Vagina (tissue), 2 donors: ENCODE measurements at places on chromosomes 13 and 19.

DNA sequence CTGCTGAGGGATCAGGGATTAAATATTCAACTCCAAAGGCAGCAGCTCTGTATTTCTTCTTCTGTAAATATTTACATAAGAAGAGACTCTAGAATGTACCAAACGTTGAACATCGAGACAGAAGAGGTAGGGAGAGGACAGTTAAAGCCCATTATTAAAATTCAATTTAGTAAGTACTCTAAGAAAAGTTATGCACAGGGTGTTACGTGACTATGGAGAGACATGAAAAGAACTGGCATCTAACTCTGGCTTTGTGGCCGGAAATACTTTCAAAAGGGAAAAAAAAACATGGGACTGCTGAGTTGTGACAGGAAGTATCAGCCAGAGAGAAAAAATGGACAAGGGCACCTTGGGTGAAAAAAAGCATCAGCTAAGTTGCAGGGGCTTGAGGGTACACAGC, 36.7 kb downstream of the LNX2 start:
- DNase-seq: no peak

DNA sequence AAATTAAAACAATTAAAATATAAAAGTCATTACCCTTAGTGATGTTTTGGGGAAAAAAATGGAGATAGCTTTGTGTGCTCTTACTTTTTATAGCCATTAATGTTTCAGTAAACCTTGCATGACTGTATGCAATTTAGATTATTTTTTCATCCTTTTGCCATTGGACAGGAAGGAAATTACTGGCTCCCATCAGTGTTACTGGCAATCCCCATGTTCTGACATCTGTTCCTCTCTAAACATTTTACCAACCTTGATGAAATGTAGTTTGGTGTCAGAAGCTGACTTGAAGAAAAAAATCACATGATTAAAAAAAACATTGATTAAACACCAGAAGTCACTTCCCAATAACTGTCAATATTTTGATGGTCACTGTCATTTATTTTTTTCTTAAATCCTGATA, 52.3 kb upstream of the ZNF536 start:
- DNase-seq: no peak

- DNase-seq: no peak
Measured at GRCh38 chr13:79090552-79091124, 315.4 kb downstream of the RBM26 start.

DNA sequence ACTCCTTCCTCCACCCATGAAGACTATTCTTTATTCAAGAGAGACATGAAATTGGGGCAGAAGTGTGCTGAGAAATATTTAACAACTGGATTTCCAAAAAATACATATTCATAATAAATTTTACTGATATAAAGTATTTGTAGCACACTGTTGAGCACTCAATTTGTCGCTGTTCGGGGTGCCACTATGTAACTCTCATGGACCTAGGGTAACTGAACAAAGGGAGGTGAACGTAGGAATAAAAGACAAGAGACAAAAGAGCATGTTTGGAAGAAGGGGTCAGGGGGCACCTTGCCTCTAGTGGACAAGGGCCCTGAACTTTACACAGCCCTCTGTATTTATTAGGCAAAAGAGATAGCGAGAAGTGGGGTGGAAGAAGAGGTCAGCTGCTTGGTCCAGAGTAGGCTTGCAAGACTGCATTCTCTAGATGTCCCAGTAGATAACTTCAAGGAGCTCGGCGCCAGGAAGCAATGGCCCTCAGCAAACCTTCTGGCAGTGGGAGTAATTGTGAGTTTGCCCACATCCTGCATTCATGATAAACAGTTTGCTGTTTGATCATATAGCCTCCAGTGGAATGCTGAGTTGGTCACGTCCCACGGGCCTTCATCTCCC, 4.5 kb upstream of the ZNF175 start:
- DNase-seq: no peak

GRCh38 chr19:7421941-7422744, 66.7 kb downstream of the PEX11G start:
- DNase-seq: no peak

DNA sequence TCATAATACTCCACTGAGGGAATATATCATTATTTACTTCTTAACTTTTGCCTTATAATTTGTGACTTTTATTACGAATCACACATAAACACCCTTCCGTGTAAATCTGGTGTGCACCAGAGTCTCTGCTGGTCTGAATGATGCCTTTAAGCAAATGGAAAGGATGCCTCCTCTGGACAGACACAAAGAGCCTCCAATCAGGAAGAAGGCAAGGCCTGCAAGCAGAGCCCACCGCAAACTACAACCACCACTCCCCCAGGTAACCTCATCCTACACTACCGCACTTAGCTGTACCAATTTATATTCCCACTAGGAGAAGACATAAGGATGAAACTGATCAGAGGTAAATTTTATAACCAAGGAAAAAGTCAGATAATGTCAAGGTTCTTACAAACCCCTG, 137.6 kb downstream of the KLF12 start:
- no peak for DNase-seq

- DNase-seq: no peak
Measured at GRCh38 chr13:106078191-106078590, 457.3 kb downstream of the EFNB2 start.

DNA sequence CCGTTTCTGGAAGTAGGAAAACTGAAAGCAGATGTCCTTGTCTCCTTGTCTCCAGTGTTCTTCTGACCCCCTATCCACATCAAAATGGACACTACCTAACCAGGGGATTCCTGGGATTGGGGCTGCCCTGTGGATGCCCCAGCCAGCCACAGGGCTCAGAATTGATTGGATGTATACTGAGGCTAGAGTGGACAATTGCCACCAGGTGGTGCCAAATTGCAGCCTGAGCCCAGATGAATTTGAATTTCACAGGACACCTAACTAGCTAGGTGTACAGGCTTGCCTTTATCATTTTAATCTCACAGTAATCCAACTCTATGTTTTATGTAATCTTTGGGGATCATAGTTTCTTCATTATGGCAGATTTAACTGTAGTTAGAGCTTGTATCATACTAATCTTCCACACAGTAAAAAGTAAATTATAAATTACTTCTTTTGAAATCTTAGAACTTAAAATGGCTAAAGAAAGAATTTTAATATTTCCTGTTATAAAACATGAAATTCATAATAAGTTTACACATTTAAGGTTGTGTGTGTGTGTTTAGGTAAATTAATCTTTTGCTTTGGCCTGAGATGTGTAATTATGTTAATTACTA, 58.0 kb downstream of the PIBF1 start:
- DNase-seq: no peak

- no peak for DNase-seq
Measured at GRCh38 chr13:114111577-114111976, 20.8 kb downstream of the RASA3 start.

DNA sequence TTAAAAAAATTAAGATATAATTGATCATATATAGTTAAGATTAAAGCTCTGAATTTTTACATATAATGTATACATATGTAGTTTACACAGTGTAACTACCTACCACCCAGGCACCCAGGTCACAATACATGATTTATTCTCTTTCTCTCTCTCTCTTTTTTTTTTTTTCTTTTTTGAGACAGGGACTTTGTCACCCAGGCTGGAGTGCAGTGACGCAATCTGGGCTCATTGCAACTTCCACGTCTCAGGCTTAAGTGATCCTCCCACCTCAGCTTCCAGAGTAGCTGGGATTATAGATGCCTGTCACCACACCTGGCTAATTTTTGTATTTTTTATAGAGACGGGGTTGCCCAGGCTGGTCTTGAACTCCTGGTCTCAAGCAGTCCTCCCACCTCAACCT, 18.8 kb upstream of the CLASRP start:
- DNase-seq: no peak

DNA sequence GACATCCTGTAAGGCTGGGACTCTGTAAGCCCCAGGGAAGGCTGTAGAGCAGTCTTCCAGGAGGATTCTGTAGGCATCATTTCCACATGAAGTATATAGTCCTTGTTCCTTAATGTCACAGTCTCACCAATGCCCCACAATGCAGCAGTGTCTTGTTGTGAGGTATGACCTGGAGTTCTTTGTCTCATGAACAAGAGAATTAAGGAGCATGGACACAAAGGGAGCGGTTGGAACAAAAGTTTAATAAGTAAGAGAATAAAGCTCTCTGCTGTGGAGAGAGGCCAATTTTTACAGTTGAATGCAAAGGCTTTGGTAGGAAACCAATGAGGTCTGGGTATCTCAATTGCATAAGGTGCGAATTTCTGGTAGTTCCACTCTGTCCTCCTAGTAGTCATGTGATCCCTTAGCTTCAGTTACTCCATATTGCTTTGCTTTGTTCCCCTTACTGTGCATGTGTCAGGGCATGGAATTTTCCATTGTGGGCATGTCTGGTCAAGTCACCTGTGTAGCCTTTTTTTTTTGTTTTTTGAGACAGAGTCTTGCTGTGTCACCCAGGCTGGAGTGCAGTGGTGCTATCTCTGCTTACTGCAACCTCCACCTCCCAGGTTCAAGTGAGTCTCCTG, 124.3 kb upstream of the TMTC4 start:
- no peak for DNase-seq

GRCh38 chr19:39845584-39845932, 621 bp downstream of the FBL start:
- no peak for DNase-seq

DNA sequence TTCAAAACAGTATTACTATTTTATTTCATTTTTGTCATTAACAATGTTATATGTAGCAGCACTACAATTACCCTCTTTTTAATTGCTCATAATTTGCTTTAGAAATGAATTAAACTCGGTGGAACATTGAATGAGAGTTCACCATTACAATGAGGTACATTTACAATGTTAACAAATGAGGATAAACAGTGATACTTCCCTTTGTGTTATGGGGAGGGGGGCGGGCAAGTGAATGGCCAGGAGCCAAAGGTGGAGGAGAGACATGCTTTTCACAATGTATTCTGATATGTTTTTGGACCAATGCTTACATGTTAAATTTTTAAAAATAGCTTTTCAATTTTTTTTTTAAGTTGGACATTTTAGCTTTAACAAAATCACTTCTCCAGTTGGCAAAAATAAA, 34.2 kb downstream of the NALCN start:
- no peak for DNase-seq

- no peak for DNase-seq
Measured at GRCh38 chr19:23913931-23914330, 755 bp upstream of the ZNF726 start.
